ENCODE measurements at places on chromosomes 1 and 21. TPM values are rescaled to one million over a fixed set of nuclear protein-coding genes. Genes with fewer than 3 reads are reported as not detected.

UBXN11 gene
- total RNA-seq: 11.6 TPM

DISC1 gene
- 3.5 TPM for total RNA-seq

RRP1B gene
- 8.9 TPM for total RNA-seq

CNKSR1 gene
- 1.8 TPM for total RNA-seq

SEMA4A gene
- 1.0 TPM for total RNA-seq

PEX14 gene
- total RNA-seq: 20.8 TPM

GRCh38 chr1:235947989-235948388 is 81.3 kb upstream of the LYST start:
- no peak for DNase-seq

DNA sequence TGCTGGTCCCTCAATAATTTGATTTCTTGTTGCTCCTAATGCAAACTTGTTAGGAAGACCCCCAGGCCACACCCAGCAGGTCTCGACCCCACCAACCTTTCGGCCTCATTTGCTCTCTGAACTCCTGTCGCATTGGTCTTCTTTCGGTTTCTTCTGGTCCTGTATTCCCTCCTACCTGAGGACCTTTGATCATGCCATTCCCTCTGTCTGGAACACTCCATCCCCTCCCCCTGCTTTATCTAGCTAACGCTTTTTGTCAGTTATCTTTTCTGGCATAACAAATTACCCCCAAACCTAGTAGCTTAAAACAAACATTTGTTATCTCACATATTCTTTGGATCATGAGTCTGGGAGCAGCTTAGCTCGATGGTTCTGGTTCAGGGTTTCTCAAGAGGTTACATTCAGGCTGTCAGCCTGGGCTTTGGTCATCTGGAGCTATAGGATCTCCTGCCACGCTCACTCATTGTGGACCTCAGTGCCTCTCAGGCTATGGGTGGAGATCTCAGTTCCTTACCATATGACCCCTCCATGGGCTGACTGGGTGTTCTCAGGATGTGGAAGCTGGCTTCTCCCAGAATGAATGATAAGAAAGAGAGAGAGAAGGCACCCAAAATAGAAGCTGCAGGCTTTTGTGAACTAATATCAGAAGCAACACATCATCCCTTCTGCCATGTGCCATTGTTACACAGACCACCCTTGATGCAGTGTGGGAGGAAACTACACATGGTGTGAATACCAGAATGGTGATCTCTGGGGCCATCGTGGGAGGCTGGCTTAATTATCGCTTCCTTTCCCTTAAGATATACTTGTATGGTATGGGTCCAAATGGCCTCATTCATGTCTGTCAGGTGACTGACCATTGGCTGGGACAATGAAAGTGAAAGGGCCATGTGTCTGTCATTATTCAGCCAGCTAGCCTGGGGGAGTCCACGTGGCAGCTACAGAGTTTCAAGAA is 29.1 kb upstream of the BCAR3 start:
- no peak for DNase-seq

- DNase-seq: no peak
Measured at GRCh38 chr1:113401067-113401466, 10.8 kb downstream of the MAGI3 start.

GRCh38 chr1:157831968-157832626 is 9.5 kb downstream of the CD5L start:
- no peak for DNase-seq

DNA sequence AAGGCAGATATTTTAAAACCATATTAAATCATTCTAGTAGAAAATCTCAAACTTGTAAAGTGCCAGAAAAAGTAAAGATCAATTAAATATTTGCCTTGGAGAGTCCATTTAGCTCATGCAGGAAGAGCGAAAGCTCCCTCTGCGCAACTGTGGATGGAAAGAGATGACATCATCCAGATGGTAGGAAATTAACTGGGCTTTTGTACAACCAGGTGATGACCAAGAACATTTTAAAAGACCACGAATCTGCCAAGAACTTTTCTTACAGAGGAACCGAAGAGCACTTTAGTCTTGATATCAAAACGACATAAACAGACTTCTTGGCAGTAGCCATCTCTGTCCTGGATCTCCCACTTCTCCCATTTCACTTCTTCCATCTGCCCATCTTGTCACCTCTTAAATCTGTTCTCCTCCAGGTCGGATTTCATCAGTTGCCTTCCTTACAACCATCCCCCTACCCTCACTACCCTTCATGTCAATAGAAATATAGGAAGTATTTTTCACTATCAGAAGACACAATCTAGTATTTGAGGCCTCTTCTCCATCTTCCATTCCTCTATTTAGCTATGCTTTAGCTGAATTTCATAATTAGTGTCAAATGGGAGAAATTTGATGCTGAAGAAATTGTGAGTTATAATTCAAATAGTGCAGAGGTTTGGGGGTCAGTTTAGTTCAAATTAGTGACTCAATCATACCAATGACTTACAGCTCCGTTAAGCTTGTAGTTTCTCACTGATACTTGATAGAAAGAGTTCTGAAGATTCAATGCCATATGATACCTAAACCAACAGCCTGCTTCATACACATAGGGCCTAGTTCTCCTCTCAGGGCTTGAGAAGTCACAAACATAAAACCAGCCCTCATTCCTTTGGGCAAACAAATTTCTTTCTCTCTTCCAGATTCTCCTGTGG is 22.0 kb upstream of the DNASE2B start:
- DNase-seq: no peak

DNA sequence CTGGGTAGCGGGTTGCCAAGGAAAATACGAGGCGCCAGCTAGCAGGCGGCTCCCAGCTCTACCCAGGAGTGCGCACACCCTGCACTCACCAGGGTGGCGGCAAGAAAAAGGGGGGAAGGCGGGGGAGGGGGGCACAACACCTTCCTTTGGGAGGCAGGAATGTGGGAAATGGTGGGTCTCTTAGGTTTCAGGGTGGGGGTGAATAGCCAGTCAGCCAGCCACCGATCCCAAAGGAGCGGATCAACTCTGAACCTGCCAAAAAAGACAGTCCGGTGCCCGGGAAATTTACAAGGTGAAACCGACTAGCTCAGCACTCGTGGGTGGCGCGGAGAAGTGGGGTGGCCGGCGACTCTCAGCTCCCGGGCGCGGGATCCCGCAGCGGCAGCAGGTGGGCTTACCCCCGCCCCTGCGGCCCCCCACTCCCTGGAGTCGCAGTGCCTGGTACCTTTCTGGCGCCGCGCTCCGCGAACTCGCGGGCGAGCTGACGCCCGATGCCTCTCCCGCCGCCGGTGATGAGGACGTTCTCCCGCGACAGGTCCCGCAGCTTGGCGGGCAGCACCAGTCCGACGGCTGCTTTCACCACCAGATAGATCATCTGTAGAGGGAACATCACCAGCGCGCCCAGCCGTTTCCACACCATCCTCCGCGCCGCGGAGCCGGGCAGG is 1.2 kb downstream of the DHRS3 start:
- DNase-seq: peak; percentile 39

- DNase-seq: no peak
Measured at GRCh38 chr21:28068455-28069358, 924.0 kb downstream of the LTN1 start.

- no peak for DNase-seq
Measured at GRCh38 chr1:243562473-243562872, 287.6 kb downstream of the AKT3 start.

- no peak for DNase-seq
Measured at GRCh38 chr1:206102292-206102936, 14.8 kb downstream of the AVPR1B start.

Measured in left ventricle myocardium inferior (tissue), 1 donor.